ENCODE measurements at places on chromosomes 5 and 9.
A peak's percentile ranks its signal among the peaks of the same experiment; 100 is the strongest.

GRCh38 chr9:92720209-92720765, 44.3 kb downstream of the BICD2 start:
- DNase-seq, result peak; percentile 10

GRCh38 chr9:110932863-110933262, 105.4 kb downstream of the LPAR1 start:
- DNase-seq, result no peak

- no peak for DNase-seq
These were observed 72.7 kb upstream of the RARS1 start for GRCh38 chr5:168413596-168413995.

- DNase-seq, result no peak
These were observed 17.2 kb upstream of the NDST1 start for GRCh38 chr5:150490754-150491153.

DNA sequence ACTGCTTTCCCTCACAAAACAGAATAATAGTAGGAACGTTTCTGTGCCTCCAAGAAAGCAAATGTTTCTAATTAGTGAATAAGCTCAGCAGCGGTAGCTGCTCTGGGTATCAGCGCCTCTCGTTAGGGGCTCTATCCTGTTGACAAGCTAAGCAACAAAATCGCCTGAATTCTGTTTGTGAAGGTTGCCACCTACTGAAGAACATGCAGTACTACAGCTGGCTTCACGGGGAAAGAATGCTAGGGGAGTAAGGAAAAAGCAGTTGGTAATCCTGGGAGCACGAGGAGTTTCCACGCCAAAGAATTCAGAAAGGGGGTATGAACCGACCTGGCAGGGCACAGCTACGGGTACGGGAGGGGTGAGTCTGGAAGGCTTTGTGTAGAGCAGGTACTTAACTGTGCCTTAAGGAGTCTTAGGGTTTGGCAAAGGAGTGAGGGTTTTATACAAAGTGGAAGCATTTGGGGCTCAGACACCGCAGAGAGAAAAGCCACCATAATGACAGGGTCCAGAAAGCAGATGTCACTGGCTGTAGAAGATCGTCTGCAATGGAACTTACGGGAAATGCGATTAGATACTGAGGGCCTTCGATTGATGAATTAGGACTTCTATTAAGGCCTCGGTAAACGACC, 171.7 kb downstream of the TTC39B start:
- peak; percentile 80 for DNase-seq

- DNase-seq, result no peak
These were observed 8.2 kb downstream of the IL4 start for GRCh38 chr5:132681983-132682382.

DNA sequence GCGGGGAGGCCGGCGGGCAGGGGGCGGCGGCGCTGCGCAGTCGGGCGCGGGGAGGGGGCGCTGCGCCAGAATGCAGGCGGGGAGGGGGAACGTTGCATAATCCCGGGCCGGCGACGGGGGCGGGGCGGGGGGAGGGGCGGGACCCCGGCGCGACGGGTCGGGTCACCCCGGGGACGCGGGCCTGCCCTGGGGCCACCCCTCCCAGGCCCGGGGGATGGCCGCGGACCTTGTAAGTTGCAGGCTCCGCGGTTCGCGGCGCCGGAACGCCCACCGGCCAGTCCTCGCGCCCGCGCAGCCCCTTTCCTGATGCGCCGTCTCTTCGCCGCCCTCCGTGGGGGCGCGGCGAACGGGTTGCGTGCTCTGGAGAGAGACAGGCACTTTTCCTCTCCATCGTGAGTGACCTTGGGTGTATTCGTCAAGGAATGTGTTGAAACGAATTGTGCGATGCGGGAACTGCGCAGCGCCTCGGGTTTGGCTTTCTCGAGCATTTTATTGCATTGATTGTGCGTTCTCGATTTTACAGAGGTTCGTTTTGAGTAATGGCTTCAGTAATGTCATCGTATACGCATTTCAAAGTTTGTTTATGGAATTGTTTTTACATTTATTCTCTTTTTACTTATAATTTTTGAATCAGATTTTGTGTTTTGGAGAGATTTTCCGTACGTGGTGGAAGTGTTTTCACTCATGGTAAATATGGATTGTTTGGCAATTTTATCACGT, 802 bp downstream of the SPIN1 start:
- DNase-seq, result no peak

- DNase-seq, result no peak
These were observed 1.9 kb upstream of the CCDC187 start for GRCh38 chr9:136305804-136306203.

GRCh38 chr9:138117101-138117750, 239.6 kb downstream of the CACNA1B start:
- DNase-seq, result no peak

DNA sequence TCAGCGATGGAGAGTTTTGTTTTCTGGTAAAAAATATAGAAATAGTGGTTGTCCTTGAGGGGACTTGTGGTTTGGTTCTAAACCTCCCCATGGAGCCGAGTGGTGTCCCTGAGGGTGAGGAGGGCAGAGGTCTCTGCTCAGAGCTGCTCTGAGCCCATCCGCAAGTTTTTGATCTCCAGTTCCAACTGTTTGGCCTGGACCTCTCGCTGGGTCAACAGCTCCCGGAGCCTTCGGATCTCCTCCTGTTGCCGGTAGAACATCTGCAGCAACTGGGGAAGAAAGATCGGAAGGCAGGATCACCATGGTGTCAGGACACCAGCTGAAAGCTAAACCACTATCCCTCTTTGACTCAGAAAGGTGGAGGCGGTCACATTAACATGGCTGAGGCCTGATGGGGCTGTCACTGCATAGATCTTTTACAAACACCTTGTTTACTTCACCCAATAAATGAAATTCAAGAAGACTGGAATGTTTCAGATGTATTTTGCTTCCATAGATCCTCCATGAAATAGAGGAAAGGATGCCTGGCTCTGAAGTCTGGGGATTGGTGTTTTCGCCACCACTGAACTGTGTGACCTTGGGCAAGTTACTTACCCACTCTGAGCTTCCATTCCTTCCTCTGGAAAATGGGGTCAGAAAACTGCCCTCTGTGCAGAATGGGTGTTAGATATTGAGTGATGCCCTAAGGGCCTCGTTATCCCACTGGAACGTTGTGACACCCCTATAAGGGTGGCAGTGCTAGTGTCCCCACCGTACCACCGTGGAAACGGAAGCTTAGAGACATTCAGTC, 5.8 kb upstream of the TRIM14 start:
- no peak for DNase-seq
